Mesenchymal stem cell (in vitro differentiated cells and primary cell): ENCODE measurements at places on chromosomes 12 and 14.
A peak's percentile ranks its signal among the peaks of the same experiment; 100 is the strongest.

GRCh38 chr14:101098641-101099040 is 195.1 kb upstream of the RTL1 start:
- no peak for DNase-seq

GRCh38 chr14:90570461-90570860 is 173.6 kb downstream of the CALM1 start:
- no peak for DNase-seq

DNA sequence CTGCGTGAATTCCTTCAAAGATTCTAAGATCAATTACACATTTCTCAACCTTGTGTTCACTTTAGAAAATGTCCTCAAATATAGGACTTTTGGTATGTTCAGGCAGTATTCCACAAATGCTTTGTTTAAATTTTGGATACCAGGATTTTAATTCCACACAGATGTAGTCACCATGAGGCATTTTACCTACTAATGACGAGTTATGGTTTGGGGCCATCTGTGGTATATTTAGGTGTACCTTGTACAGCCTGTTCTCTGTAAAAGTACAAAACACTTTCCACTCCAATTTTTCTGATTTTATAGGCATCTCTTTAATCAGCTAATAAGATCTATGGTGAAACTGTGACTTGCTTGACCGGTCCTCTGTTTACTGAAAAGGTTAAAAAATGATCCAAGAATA is 275.7 kb upstream of the PRICKLE1 start:
- no peak for DNase-seq

DNA sequence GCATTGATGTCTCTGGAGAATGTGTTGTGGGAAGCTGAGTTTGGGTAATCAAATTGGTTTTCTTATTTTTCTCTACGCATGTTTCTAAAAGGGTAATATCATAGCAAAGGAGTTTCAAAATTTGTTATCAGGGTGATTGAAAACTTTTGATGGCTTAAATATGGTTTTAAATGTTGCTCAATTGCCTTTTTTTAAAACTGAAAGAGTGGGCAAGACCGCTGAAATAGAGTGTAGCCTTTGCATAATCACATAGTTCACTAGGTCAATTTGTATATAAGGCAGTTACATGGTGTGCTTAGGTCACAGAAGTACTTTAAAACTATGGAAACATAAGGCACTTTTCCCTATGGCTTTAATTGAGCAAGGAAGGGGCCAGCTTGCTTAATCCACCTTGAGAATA is 167.4 kb downstream of the SNAPC1 start:
- DNase-seq = no peak

DNA sequence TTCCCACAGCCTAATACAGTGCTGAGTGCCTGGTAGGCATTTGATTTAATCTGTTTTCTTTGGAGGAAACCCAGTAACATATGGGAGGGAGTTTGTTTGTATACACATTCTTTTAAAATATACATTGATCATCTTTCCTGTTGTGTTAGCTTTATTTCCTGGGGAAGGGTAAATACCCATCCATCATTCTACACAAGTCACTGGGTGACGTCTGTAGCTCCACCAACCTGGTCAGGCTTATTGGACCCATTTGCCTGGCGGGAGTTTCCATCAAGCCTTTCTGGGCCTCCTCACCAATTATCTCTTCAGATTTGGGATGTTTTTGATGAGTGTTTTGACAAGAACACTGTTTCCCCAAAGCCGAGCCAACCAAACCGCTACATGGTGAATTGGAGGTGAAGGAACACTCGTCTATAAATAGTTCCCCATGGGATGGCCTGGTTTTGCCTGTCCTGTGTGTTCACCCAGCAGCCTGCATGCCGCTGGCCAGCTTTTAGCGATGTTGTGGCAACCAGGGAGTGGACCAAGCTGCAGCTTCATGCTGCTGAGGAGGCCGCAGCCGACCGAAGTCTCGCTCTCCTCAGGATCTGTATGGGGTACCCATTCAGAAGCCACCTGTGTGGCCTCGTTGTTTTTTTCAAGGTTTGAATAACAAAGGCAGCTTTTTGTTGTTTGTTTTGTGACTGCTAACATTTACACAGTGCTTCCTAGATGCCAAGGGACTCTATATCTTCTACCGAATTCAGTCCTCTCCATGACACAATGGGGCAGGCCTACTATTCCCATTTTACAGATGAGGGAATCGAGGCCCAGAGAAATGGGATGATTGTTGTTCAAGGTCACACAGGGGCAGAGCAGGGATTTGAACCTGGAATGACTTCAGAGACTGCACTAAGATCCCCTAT is 22.6 kb downstream of the PLXNC1 start:
- DNase-seq = peak; percentile 52

- DNase-seq = no peak
Measured at GRCh38 chr14:23162800-23163199, 20.7 kb downstream of the SLC7A8 start.

GRCh38 chr12:103102225-103102744 is 144.8 kb downstream of the ASCL1 start:
- DNase-seq = no peak

- DNase-seq = no peak
Measured at GRCh38 chr12:88431246-88431645, 149.0 kb downstream of the KITLG start.

DNA sequence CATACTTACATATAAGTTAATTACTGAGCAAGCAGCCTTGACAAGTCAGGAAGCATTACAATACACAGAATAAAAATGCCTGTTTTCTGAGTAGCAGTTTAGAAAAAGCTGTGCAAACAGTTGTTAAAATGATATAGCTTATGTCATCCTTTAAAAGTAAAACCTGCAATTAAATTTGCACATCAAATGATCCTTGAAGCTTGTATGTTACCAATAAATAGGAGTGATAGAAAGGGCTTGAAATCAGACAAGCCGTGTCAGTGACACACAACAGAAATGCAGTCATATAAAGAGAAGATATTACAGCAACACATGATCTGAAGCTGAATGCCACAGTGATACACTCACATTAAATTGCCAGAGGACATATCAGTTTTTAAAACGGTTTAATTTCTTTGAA is 70.0 kb downstream of the EPS8 start:
- no peak for DNase-seq

GRCh38 chr14:91885113-91885712 is 17.9 kb upstream of the TC2N start:
- no peak for DNase-seq

GRCh38 chr14:70601162-70601561 is 707 bp upstream of the MED6 start:
- peak; percentile 41 for DNase-seq

- peak; percentile 56 for DNase-seq
Measured at GRCh38 chr12:89349814-89350213, 2.5 kb downstream of the DUSP6 start.

- DNase-seq = peak; percentile 42
Measured at GRCh38 chr12:22262309-22262708, 72.2 kb downstream of the ST8SIA1 start.

DNA sequence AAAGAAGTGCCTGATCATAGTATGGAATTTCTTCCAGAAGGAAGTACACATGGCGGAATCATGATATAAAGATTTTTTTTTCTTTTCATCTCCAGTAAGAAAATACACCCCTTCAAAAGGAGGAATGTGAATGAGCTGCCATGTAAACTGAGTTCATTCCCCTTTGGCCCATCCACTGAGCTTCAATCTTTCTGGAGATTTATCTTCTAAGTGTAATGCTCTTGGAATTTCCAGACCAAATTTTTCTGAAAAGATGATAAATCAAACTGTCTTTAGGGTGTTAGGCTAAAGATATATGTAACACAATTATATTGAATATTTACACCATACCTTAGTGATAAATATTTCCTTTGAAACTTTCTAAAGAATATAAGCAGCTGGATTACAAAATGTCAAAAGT is 5.2 kb downstream of the DCN start:
- peak; percentile 34 for DNase-seq

- no peak for DNase-seq
Measured at GRCh38 chr12:52204931-52205505, 13.2 kb upstream of the KRT80 start.

DNA sequence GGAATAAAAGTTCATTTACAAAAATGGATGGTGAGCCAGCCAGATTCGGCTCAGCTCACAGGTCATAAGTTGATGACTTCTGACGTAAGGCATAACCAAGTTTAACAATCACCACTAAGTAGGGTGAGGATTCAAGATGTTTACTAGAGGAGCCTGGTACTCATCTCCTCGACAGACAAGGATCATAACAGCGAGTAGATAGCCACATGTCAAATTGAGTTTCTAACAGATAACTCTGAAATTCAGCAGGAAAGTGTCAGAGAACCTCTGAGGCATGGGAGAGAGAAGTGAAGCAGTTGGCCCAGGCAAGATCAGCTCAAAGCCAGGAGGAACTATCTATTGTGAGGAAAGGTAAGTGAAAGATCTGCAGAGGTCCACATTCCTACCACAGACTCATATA is 208.7 kb downstream of the NELL2 start:
- DNase-seq = no peak

- no peak for DNase-seq
Measured at GRCh38 chr12:94057262-94058151, 90.9 kb upstream of the PLXNC1 start.

DNA sequence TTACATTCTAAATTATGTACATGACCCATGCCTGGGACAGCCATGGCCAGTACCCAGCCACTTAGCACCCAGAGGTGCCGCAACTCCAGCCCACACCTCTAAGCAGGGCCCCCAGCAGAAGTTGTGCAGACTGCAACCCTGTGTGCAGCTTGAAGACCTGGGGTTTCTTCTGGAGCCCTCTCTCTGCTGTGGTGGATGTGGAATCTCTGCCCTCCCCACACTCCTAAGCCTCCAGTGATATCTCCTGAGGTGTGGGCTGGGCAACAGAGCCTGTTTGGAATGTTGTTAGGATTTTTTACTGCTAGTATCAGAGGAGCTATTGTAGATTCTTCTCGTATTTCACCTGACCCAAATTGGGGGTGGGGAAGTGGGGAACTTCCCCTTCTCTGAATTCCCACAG is 59.4 kb upstream of the TUNAR start:
- DNase-seq = no peak
